ENCODE measurements at places on chromosomes 3 and 15.

GRCh38 chr3:154139996-154140436 is 18.8 kb downstream of the ARHGEF26 start:
- DNase-seq, result no peak

DNA sequence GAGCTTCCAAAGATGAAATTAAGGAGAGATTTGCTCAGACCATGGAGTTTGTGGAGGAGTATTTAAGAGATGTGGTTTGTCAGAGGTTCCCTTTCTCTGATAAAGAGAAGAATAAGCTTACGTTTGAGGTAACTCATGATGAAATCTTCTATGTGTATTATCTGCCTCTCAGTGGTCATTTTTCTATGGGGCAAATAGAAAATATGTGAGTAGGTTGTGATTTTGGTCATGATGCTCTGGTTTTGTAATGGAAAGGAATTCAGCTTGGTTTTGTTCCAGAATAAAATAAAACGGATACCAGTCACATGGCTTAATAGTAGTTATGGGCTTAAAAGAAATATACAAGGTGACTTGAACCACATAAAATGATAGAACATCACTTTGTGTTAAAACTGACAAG is 181.1 kb downstream of the ITPR1 start:
- DNase-seq, result no peak

DNA sequence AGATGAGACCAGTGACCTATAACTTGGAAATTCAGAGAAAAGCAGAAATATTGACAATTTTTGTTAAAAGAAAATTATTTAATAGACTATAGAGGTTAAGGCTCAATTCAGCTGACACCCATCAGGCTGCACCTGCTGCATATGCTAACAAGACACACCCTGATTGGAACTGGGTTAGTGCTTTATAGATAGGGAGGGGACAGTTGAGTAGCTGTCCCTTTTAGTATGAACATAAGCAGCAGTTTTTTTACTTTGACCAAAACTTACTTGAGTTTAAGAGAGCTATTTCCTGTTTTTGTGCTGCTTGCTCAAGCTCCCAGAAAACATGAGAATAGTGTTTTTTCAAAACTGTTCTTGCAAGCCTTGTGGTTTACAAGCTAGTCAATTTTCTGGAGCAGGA is 292.6 kb downstream of the LRRC3B start:
- DNase-seq, result no peak

DNA sequence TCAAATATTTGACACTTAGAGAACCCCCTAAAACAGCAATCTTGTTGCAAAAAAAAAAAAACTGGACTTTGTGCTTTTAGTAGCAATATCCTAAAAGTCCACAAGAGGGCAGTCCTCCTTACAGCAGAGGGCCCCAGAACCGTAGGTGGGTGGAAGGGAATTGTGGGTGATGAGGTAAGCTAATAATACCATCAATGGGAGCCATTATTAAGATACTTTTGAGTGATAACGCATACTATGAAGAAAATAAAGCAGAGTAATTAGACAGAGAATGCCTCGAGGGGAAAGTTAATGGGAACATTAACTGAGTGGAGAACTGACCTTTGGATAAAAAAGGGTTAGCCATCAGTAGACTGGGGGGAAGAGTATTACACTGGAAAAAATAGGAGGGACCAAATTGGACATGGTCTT is 229.9 kb downstream of the THRB start:
- no peak for DNase-seq

DNA sequence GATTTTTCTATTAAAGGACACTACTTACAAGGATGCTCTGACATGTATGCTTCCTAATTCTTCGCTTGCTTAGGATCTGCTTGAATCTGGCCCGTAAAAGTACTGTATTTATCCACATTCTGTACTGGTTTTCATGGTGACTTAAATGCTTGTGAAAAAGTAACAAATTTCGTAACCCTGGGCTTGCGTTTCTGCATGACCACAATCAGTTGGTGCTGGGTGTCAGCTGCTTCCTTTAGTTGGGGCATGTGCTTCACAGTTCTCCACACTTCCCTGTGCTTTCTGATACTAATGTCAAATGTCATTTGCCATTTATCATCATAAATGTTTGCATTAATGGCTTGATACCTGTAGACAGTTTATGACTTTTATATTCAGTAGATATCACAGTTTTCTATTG is 218.4 kb upstream of the MLF1 start:
- DNase-seq, result no peak

DNA sequence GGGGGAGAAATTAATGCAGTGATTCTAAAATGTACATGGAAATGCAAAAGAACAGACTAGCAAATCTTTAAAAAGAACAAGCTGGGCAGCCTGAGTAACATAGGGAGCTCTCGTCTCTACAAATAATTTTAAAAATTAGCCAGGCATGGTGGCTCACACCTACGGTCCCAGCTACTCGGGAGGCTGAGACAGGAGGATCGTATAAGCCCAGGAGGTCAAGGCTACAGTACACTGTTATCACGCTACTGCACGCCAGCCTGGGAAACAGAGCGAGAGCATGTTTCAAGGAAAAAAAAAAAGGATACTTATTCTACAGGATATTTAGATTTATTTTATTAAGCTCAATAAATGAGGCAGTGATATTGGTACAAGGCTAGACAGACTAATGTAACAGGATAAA is 40.9 kb downstream of the STAG1 start:
- DNase-seq, result no peak

DNA sequence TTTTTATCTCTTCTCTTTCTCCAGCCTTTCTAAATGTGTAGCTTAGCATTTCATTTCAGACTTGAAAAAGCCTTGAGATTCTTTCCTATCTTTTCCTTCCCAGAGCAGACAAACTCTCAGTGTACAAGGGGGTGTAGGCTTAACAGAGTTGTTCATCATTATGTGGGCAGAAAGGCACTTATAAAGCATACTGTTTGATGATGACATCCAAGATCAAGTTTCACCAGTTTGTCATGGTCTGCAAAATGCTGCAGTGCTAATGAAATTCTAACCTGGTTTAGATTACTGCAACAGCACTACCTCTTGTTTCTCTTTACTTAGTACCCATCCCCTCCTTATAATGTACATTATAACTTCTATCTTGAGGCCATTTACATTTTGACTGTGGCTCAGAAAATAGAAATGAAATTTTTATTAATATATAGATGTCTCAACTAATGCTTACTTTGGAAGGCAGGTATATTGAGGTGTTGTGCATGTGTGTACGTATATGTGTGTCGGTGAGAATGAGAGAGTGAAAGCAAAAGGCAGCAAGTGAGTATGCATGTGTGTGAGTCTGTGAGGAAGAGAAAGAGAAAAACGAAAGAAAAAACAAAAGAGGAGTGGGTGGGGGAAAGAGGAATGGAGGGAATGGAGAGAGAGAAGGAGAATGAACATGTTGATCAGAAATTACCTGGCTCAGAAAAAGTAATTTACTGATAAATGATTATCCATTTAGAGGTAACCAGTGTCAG is 1043.6 kb downstream of the TUSC7 start:
- DNase-seq, result no peak
